ENCODE measurements at places on chromosomes 12 and 14. TPM values are rescaled to one million over a fixed set of nuclear protein-coding genes. Genes with fewer than 3 reads are reported as not detected.

DNA sequence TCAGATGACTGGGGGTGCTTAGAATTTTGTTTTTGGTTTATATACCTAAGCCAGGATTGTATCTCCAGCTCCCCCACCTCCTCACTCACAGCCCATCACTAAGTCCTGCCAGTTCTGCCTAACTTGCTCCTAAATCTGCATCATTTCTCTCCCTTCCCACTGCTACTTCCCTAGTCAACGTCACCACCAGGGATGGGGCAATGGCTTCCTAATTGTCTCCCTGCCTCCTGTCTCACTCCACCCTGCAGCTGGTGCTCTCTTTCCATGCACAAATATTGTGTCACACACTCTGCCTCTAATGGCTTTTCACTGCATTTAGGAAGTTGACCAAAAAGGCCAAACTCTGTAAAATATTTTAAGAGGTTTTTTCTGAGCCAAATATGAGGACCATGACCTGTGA is 11.5 kb downstream of the OAS2 start:
- no peak overlapping the region for H3K4me3 ChIP-seq
- H3K36me3 ChIP-seq, result peaks cover 23% of the 10 kb centered on the region
- H3K4me1 ChIP-seq, result peaks cover 9% of the 10 kb centered on the region
- H3K27ac ChIP-seq, result no peak overlapping the region

GRCh38 chr14:70663707-70664179 is 22.0 kb downstream of the TTC9 start:
- peaks cover 12% of the 10 kb centered on the region for H3K36me3 ChIP-seq
- no peaks in the 10 kb centered on the region for H3K27me3 ChIP-seq
- H3K4me1 ChIP-seq, result peaks cover 48% of the 10 kb centered on the region
- H3K4me3 ChIP-seq, result no peak overlapping the region

ENDOU gene
- total RNA-seq, result not detected

- peaks cover 7% of the 10 kb centered on the region for H3K4me1 ChIP-seq
- H3K36me3 ChIP-seq, result no peaks in the 10 kb centered on the region
- H3K27ac ChIP-seq, result no peak overlapping the region
- DNase-seq, result no peak
- H3K4me3 ChIP-seq, result no peak overlapping the region
Observed at GRCh38 chr12:51687614-51688013, 96.6 kb downstream of the SCN8A start.

SERPINA1 gene
- total RNA-seq, result not detected

- H3K27ac ChIP-seq, result no peak overlapping the region
- no peaks in the 10 kb centered on the region for H3K4me1 ChIP-seq
- no peaks in the 10 kb centered on the region for H3K27me3 ChIP-seq
- H3K36me3 ChIP-seq, result no peaks in the 10 kb centered on the region
- DNase-seq, result no peak
Observed at GRCh38 chr12:72359416-72359815, 87.2 kb downstream of the TRHDE start.

DNA sequence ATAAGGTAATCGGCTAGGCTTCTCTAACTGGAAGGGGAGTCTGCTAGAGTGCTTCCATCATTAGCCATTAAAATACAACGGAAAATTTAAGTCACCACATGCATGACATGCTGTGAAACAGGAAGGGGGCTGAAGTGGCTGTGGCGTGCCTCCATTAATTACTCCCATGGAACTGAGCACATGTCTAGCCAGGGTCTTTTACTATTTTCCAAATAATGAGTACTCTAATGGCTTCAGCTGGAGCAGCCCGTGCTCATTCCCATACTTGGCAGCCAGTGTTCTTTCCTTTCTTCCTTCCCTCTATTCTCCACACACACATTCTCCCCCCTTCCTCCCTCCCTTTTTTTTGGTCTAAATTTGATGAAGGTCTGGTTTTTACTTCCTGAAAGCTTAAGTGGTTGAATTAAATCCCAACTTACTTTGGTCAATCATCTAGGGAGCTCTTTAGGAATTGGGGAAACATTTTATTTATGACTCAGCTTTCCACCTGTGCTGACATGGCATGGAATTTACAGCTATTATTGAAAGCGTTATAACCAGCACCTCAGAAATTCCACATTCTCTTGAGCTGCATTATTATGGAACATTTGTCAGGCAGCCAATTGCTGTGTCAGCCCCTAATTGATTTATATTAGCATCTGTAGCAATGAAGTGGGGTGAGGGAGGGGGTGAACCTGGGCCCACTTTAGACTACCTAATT is 72.3 kb downstream of the LRIG3 start:
- H3K4me1 ChIP-seq, result no peaks in the 10 kb centered on the region

GALNT16 gene
- total RNA-seq, result not detected

Data from naive thymus-derived CD8-positive, alpha-beta T cell (primary cell).